ENCODE measurements at places on chromosomes 11 and 22. TPM values are rescaled to one million over a fixed set of nuclear protein-coding genes. Genes with fewer than 3 reads are reported as not detected.

GRCh38 chr22:35070451-35071093 is 4.6 kb downstream of the ISX start:
- no peak for DNase-seq

DNA sequence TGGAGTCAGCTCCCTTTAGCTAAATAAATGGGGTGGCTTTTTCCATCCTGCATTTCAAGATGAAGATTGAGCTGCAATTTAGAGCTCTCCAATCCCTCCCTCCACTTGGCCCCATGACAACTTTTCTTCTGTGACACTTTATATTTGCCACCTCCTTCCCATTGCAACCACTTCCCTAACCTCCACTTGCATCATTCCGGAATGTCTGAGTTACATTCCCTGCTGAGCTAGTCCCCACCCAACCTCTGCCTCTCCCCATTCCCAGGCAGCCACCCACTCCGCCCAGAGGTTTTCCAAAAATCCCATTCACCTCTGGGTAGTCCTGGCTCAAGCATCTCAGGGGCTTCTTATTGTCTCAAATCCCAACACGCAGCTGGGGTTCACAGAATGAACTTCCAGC is 24.7 kb downstream of the PC start:
- DNase-seq: no peak

DNA sequence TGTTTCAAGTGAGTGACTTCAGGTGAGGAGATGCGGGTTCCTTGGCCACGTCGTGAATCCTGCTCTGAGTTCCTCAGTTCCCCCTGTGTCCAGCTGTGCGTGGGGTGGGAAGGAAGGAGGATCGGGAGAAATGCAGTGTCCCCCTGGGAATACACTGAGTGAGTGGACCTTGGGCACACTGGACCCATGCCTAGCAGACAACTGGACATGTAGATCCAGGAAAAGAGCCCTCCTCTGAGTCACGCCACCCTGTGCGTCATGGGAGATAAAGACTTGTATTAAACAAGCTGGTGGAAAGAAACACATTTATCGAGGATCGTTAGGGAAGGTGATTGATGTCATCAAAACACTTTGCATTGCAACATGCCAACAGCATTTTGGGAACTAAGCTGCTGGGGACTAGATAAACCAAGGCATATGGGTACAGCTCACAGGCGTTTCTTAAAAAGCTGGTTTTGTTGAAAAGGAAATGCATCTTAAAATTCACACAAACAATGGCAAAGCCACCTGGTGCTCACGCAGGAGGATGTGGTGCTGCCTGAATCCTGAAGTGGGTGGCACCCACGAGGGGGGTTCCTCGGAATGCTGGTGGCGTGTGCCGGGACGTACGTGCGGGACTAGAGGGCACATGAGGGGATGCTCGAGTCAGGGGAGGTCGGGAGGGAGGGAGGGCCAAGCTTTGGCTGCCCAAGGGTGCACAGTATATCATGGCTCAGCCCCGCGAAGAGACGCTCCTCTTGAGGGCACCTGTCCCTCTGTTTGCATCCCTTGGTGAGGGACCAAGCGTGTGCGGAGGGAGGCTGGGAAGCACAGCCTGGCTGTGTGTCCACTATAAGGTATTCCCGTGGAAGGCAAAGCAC is 303.5 kb downstream of the TBC1D22A start:
- no peak for DNase-seq

- no peak for DNase-seq
These were observed 135.0 kb upstream of the MTNR1B start for GRCh38 chr11:92834296-92835020.

GRCh38 chr11:39374963-39375698 is 2084.3 kb downstream of the LRRC4C start:
- peak; percentile 3 for DNase-seq

DNA sequence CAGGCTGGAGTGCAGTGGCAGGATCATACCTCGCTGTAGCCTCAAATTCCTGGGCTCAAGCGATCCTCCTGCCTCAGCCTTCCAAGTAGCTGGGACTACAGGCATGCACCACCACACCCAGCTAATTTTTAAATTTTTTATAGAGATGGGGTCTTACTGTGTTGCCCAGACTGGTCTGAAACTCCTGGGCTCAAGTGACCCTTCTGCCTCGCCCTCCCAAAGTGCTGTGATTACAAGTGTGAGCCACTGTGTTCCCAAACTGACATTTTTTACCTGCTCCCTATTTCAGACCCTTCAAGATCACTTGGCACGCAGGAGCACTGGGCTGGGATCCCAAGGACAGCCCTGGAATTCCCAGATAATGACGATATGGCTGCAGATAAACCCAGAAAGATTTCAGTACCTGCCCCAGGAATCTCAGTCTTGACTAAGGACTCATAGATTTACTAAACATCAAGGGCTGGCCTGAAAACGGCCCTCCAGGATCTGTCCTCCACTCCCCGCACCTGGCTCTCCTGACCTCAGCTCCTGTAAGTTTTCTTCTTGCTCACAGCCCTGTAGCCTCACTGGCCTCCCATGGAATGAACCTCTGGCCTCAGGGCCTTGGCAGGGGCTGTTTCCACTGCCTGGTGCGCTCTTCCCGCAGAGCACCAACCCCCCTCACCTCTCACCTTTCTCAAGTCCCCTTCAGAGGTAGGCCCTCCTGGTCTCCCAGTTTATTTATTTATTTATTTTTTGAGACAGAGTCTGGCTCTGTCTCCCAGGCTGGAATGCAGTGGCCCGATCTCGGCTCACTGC is 3.6 kb upstream of the CSNK1E start:
- no peak for DNase-seq

GRCh38 chr11:63747011-63747410 is 21.6 kb downstream of the ZFTA start:
- DNase-seq: no peak

The OR52N4 gene
- not detected for polyA plus RNA-seq

DNA sequence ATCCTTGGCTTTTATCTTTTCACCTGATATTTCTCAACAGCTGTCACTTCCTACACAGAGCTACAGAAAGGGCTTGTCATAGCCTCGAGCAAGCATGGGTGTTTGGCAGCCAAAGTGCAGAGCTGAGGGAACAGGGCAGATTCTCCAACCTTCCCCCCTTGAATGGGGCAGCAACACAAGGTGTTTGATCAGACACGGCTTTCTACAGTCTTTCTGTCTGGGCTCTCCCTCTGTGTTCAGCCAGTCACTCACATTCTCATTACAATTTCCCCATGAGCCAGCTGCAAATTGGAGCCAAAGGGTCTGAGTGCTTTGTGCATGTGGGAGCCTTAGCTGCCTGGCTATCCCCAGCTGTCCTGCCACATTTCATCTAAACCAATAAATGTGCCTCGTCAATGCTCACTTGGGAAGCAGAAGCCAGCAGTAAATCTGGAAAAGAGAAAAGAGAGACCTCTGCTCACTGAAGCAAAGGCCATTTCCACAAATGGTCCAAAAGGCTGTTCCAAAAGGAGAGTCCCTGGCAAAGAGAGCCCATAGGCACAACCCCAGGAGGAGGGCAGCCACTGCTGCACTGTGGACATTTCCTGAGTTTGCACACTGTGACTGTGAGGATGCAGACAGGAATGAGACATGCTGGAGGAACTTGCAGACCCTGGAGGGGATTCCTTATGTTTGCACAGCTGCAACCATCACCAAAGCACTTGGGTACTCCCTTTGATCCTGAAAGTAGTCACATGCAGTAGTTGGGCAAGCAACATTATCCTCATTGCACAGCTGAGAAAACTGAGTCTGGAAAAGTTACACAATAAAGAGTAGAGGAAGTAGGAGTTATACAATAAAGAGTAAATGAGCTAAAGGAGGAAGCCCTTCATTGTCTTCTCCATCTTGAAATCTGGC is 186.8 kb downstream of the FAM181B start:
- DNase-seq: no peak

Measured in right renal cortex interstitium (tissue), 3 donors.